Occipital lobe (tissue), 3 donors: ENCODE measurements at places on chromosomes 7 and 10.

DNA sequence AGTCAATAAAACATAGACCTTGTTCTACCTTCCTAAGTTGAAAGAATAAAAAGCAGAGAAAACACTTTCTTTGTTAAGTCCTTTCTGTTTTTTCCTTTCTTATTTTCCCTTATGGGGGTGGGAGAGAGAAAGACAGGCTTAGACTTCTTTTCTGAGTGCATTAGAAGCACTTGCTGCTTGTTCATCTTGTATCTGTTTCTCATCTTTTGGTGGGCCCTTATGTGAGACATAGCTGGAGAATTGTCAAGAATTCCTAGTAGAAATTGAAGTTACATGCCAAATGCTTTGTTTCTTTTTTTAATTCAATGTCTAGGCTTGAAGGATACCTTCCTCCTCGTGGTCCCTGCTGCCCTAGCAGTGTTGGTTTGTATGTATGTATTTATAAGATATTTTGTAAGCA is 6.7 kb downstream of the EIF4EBP2 start:
- DNase-seq = no peak

- no peak for DNase-seq
These were observed 99.4 kb downstream of the MICALL2 start for GRCh38 chr7:1359681-1360485.

- no peak for DNase-seq
These were observed 652.8 kb upstream of the CELF2 start for GRCh38 chr10:10364902-10365301.

DNA sequence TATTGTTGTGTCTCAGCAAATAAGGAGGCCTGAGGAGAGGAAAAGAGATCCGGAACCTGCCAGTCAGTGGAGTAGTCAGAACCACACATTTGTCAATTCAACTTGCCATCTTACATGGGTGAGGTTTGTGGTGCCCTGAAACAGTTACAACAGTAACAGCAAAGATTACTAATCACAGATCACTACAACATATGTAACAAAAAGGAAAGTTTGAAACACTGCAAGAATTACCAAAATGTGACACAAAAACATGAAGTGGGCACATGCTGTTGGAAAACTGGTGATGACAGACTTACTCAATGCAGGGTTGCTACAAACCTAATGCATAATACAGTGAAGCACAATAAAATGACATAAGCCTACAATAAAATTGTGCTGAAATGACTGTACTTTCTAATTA is 89.4 kb downstream of the LRRN3 start:
- DNase-seq = no peak

DNA sequence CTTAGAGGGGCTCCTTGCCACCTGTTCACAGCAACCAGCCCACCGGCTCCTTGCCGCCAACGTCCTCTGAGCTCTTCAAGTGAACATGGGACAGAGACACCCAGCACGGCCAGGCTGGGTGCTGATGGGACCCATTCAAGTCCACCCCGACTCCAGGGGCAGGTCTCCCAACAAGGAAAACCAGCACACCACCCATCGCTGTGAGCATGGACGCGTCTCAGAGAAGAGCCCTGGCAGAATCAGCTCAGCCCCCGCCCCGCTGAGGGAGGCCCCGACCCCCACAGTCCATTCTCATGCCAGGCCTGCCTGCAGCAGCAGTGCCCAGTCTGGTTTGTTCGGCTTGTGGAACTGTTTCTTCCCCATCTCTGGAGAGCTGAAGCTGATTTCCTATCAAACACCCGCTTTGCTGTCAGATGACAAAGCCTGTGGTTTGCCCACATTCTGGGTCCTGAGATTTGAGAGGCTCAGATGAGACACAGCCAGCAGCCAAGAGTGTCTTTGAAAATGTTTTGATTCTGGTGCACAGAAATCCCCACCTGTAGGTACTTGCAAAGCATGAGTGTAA is 216.6 kb downstream of the ZMYND11 start:
- no peak for DNase-seq

GRCh38 chr10:14954001-14954770 is at the start of gene DCLRE1C:
Gene DCLRE1C, minus strand, starts transcription at chr10:14954096. Its CDS starts 86 bp downstream, at chr10:14954010.
- DNase-seq = peak; percentile 85

GRCh38 chr10:83952314-83952713 is 187.0 kb upstream of the GHITM start:
- no peak for DNase-seq

DNA sequence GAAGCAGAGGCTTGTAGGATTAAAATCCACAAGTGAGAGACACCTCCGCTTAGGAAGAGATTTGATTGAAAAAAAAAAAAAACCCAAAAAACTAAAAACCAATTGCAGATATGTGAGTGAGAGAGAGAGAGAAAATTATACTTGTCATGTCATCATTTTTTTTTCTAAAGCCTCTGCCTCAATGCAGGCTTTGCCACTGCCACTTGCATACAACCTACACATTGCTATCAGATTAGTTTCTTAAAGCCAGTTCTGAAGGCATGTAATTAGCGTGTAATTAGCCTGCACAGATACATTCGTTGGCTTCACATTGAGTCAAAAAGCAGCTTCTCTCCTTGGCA is 86.1 kb upstream of the MTPN start:
- no peak for DNase-seq

GRCh38 chr7:80843018-80843677 is 75.7 kb downstream of the SEMA3C start:
- DNase-seq = no peak
